Panc1 (cell line): ENCODE measurements at places on chromosomes 11 and 22. TPM values are rescaled to one million over a fixed set of nuclear protein-coding genes. Genes with fewer than 3 reads are reported as not detected.

- no peak for DNase-seq
These were observed 965.2 kb downstream of the TBC1D22A start for GRCh38 chr22:47727641-47728040.

DNA sequence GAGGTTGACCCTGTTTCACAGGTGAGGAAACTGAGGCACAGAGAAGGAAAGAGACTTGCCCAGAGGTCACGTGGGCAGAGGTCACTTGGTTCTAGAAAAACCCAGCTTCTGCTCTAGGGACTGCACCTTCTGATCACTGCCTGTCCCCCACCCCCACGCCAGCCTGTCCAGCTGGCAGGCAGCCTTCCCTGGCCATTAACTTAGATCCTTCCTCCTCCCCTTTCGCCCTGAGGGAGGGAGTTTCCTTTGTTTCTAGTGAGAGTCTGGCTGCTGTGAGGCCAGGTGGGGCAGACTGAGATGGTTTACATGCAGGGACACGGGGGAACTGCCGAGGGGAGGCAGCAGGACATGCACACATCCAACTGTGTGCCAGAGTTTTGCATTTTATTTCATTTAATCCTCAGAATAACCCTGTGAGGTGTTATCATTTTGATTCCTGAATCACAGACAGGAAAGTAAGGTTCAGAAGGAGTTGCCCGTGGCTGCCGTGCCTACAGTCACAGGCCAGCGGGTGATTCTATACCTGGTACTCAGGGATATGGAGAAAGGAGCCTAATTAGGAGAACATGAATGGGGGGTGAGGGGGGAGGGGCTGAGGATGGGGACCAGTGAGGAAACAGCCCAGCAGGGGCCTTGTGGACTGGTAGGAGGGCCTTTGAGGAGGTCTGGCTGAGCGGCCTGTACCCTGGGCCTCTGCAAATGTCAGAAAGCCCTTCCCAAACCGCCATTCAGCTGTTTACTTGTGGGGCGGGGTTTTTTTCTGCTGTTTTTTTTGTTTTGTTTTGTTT is 3.4 kb downstream of the FAM83F start:
- DNase-seq = no peak

The KRTAP5-11 gene
- not detected for total RNA-seq

The FDX1 gene
- 13.6 TPM for total RNA-seq

GRCh38 chr11:69209421-69210309 is 53.9 kb downstream of the SMIM38 start:
- no peak for DNase-seq

DNA sequence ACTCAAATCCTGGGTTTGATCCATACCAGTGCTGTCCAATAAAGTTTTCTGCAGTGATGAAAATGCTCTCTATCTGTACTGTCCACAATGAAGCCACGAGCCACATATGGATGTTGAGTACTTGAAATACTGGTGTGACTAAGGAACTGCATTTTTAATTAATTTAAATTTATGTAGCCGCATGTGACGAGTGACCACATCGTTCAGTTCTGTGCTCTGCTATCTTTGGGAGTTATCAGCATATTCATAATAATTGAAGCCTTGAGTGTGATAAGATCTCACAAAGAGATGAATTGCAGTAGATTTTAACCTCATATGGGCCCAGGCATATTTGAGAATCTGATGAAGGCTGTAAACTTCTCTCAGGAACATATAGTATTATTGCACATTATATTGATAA is 40.8 kb downstream of the GRAMD1B start:
- no peak for DNase-seq

The RAB36 gene
- total RNA-seq = 4.1 TPM
